SJSA1 (cell line): ENCODE measurements at places on chromosomes 2 and 18. TPM values are rescaled to one million over a fixed set of nuclear protein-coding genes. Genes with fewer than 3 reads are reported as not detected.
A peak's percentile ranks its signal among the peaks of the same experiment; 100 is the strongest.

DNA sequence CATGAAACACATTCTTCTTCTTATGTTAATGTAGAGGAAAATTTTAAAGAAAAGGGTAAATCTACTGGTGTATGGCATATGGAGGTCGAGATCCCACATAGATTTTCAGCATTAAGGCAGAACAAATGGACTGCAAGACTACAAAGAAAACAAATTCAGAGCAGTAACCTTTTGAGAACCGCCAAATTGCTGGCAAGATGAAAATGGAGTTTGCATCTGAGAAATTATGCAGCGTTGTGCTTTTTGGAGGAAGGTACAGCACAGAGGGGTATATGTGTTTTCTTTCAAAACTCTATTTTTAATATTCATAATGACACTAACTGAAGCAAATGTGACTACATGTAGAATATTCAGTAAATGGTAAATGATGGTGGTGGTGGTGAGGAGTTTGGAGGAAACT, 59.0 kb upstream of the PARD3B start:
- no peaks in the 10 kb centered on the region for H3K27me3 ChIP-seq
- peaks cover 43% of the 10 kb centered on the region for H3K4me1 ChIP-seq
- no peak overlapping the region for H3K4me3 ChIP-seq
- no peaks in the 10 kb centered on the region for H3K36me3 ChIP-seq

GRCh38 chr2:10501451-10501961, 53.4 kb upstream of the ODC1 start:
- DNase-seq = no peak
- H3K27ac ChIP-seq = no peak overlapping the region
- no peaks in the 10 kb centered on the region for H3K27me3 ChIP-seq
- peaks cover 27% of the 10 kb centered on the region for H3K4me1 ChIP-seq
- H3K4me3 ChIP-seq = no peak overlapping the region

- 0 out of 2 replicates have a peak, but pooled peaks cover 4% of the 10 kb centered on the region for H3K27me3 ChIP-seq
These were observed 27.5 kb downstream of the MYOM1 start for GRCh38 chr18:3192286-3192685.

- peaks cover 4% of the 10 kb centered on the region for H3K4me1 ChIP-seq
- H3K27ac ChIP-seq = no peak overlapping the region
- no peak for DNase-seq
- H3K4me3 ChIP-seq = no peak overlapping the region
- H3K27me3 ChIP-seq = no peaks in the 10 kb centered on the region
These were observed 4.9 kb upstream of the DRC1 start for GRCh38 chr2:26396734-26397298.

DNA sequence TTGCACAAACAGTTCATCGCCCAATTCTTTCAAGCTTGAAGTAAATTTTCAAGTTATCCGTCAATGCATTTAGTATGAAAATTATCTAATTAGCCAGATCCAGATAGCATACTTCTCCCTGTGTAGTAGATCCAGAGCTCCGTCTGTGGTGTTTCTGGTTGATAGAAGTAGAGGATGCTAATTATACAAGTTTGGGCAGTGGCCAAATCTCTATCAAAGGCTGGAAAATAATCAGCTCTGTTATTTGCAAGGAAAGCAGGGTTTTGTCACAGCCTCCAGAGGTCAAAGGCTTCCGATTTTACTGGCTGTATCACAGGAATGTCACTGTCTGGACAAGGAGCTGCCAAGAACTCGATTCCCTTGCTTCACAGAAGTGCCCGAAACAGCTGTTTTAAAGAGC, 28.6 kb downstream of the LRRC30 start:
- DNase-seq = no peak
- no peak overlapping the region for H3K27ac ChIP-seq
- H3K4me3 ChIP-seq = no peak overlapping the region

DNA sequence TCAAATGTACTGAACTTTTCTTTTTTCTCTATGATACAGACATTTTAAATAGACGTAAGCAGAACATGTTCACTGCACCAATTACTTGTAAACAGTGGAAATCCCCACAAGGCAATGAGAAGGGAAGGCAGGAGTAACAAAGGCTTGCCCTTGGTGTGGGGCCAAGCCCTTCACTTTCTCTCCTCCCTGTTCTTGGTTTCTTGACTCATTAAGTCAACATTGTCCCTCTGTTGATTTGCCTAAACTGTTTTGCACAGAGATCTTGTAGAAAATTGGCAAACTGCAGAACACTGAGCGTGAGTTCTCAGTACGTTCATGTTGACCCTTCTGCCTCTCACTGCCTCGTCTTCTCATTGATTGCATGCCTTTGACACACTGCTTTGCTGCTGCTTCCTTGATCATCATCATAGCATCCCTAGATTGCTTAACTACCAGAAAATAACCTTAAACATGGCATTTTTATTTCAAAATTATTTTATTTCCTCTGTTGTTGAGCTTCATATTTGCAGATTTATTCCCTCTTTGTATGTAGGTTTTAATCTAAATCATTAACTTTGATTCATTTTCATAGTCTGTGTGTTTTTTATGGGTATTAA, 257.7 kb downstream of the PTGR3 start:
- H3K36me3 ChIP-seq = no peaks in the 10 kb centered on the region
- H3K27me3 ChIP-seq = no peaks in the 10 kb centered on the region
- no peak overlapping the region for H3K4me3 ChIP-seq
- peak; percentile 93 for DNase-seq
- H3K4me1 ChIP-seq = peaks cover 52% of the 10 kb centered on the region
- peak overlapping the region; percentile 41 for H3K27ac ChIP-seq

GRCh38 chr18:68937029-68937599, 139.2 kb downstream of the CCDC102B start:
- no peak for DNase-seq
- no peaks in the 10 kb centered on the region for H3K36me3 ChIP-seq
- H3K27ac ChIP-seq = no peak overlapping the region
- no peaks in the 10 kb centered on the region for H3K4me1 ChIP-seq

DNA sequence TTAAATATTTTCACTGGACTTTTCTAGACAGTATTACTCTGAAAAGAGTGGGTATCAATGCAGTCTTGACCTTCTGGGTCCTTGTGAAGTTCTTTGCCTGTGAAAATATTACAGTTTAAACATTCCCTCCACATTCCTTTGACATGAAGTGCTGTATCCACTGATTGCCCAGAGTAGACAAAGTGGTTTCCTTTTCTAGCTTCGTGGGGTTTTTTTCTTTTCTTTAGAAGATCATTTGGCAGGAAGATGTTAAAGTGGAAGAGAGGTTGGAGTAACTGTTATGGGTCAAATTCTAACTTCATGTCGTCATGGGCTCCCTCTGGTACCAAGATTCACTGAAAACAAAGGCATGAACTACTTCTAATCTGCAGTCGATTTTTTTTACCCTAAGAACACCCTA, 496.9 kb downstream of the EPHA4 start:
- no peak overlapping the region for H3K27ac ChIP-seq
- H3K4me3 ChIP-seq = no peak overlapping the region
- H3K36me3 ChIP-seq = no peaks in the 10 kb centered on the region
- DNase-seq = peak; percentile 19

Gene TLX2
- total RNA-seq = not detected in 2 replicates

Gene MC5R
- total RNA-seq = not detected in 2 replicates

Gene RPRM
- total RNA-seq = not detected in 2 replicates

Gene ALK
- not detected in 2 replicates for total RNA-seq

Gene TRIM43
- not detected in 2 replicates for total RNA-seq

Gene ALPI
- not detected in 2 replicates for total RNA-seq

Gene INPP1
- total RNA-seq = 5.3 and 10.1 TPM in 2 replicates
